ENCODE measurements at places on chromosomes 13 and 19.

DNA sequence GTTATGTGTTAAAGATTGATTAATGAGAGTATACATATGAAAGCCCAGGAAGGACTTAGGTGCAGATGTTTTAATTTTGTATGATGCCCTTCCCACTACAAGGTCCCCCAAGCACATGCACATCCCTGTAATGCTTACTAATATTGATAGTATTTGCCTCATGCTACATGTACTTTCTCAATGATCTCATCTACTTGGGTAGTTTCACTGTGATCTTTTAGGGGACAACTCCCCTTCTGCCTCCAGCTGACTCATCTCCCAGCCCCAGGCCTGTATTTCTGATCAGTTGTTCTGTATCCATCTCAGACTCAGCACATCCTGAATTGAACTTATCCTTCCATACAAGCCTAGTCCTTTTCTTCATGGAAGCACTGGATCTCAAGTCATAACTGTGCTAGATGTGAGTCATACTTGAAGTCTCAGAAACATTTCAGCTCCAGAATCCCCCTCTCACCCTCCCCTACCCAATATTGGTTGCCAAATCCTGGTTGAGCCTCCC, 49.4 kb upstream of the INTS6 start:
- H3K4me3 ChIP-seq, result no peak overlapping the region
- H3K27me3 ChIP-seq, result no peaks in the 10 kb centered on the region
- DNase-seq, result no peak
- H3K4me1 ChIP-seq, result no peaks in the 10 kb centered on the region
- no peaks in the 10 kb centered on the region for H3K36me3 ChIP-seq

GRCh38 chr13:112960706-112961105, 8.3 kb upstream of the MCF2L start:
- H3K4me1 ChIP-seq, result no peaks in the 10 kb centered on the region
- DNase-seq, result no peak

DNA sequence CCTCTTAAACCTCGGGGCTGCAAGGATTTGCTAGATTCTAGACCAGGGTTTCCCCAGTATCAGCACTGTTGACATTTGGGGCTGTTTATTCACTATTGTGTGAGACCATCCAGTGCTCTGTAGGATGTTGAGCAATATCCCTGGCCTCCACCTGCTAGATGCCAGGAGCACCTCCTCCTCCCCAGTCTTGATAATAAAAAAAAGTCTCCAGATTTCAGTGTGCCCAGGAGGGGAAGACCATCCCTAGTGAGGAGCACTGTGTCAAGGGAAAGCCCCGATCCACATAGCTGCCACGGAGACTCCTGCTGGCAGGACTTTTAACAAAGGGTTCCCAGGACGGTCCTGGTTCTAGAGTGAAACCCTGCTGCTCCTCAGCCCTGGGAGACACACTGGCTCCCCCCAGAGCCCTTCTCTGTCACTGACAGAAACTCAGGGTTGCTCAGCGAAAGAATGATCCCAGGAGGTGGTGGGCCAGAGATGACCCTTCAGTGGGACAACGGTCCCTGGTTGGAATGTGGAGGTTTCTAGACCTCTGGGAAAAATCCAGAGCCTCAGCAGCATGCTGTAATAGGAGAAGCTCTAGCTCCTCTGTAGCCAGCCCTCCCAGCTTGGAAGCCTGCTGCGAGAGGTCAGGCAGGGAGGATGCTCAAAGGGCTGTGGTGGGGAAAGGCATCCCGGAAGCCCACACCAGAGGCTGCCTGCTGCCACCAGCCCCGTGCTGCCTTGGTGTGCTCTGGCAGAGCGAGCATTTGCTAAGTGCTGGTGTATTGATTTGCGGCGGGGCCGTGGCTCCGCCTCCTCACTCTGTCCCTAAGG, 20.3 kb downstream of the LYL1 start:
- H3K4me3 ChIP-seq, result no peak overlapping the region
- H3K27me3 ChIP-seq, result no peaks in the 10 kb centered on the region
- peaks cover 2% of the 10 kb centered on the region for H3K36me3 ChIP-seq

DNA sequence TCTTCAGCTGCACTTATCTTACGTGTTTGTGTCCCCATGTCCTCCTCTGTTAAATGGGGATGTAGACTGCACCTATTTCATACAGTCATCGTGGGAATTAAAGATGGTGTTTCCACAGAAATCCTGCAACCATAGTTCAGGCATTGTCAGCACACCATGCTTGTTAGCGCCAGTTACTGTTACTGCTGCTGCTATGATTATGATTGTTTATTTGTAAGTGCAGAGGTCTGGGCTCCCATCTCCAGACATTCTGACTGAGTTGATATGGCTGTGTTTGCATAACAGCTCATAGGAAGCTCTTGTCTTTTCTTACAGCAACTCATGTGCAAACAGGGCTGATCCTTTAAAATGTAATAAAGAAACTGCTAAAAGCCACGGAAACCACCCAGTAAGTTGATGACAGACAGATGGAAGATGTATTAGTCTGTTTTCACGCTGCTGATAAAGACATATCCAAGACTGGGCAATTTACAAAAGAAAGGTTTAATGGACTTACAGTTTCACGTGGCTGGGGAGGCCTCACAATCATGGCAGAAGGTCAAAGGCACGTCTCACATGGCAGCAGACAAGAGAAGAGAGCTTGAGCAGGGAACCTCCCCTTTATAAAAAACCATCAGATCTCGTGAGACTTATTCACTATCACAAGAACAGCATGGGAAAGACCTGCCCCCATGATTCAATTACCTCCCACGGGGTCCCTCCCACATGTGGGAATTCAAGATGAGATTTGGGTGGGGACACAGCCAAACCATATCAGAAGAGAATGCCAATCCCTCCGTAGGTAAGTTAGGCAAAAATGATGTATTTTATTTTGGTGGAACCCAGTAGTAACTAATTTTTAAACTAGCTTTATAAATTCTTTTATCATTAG, 1.6 kb downstream of the ZSCAN5A start:
- peaks cover 29% of the 10 kb centered on the region for H3K4me1 ChIP-seq
- H3K4me3 ChIP-seq, result peak overlapping the region; percentile 97
- peak overlapping the region; percentile 99 for H3K27ac ChIP-seq
- no peaks in the 10 kb centered on the region for H3K27me3 ChIP-seq

- H3K4me1 ChIP-seq, result peaks cover 5% of the 10 kb centered on the region
- H3K4me3 ChIP-seq, result no peak overlapping the region
- peaks cover 7% of the 10 kb centered on the region for H3K27me3 ChIP-seq
- no peaks in the 10 kb centered on the region for H3K36me3 ChIP-seq
- H3K27ac ChIP-seq, result no peak overlapping the region
Measured at GRCh38 chr13:28641600-28641926, 17.4 kb upstream of the POMP start.

DNA sequence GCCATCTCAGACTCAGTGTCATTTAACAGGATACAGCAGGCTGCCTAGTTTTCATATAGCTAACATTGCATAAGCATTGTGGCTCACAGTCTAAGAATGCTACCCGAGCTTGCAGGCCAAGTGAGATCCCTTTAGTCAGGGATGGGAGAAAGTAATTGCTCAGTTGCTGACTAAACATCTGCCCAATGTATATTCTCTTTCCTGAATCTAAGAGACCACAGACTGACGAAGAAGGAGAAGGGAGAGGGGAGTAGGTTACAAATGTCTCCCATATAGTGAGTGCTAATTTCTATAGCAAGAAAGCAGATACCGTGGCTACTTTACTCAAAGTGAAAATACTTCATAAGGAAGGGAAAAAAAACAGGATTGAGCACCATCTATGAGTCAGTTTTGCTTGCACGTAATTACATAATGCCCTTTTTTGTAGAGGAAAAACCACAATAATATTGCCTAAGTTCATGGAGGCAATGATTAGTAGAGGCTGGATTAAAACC, 453.9 kb downstream of the COG6 start:
- no peaks in the 10 kb centered on the region for H3K4me1 ChIP-seq
- H3K36me3 ChIP-seq, result no peaks in the 10 kb centered on the region
- H3K4me3 ChIP-seq, result no peak overlapping the region
- no peak for DNase-seq
- no peaks in the 10 kb centered on the region for H3K27me3 ChIP-seq
- H3K27ac ChIP-seq, result no peak overlapping the region

DNA sequence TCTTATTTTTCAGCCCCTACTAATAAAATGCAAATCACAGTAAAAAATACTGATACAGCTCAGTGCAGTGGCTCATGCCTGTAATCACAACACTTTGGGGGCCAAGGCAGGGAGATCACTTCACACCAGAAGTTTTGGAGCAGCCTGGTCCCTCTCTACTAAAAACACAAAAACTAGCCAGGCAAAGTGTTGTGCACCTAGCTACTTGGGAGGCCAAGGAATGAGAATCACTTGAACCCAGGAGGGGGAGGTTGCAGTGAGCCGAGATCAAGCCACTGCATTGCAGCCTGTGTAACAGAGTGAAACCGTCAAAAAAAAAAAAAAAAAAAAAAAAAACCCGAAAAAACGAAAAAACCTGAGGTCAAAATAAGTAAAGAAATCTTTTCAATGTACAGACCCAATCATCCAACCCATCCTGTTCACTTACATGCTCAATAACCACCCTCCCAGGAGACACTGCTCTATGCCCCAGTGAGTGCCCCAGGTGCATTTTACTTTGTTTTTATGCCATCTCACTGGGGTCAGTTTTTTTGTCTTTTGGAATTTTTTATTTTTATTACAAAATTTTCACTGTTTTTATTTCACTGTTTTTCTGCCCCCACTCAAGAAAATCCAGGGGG, 107.0 kb downstream of the ZNF486 start:
- H3K4me3 ChIP-seq, result no peak overlapping the region
- no peak overlapping the region for H3K27ac ChIP-seq
- no peaks in the 10 kb centered on the region for H3K36me3 ChIP-seq
- DNase-seq, result no peak
- H3K4me1 ChIP-seq, result no peaks in the 10 kb centered on the region

DNA sequence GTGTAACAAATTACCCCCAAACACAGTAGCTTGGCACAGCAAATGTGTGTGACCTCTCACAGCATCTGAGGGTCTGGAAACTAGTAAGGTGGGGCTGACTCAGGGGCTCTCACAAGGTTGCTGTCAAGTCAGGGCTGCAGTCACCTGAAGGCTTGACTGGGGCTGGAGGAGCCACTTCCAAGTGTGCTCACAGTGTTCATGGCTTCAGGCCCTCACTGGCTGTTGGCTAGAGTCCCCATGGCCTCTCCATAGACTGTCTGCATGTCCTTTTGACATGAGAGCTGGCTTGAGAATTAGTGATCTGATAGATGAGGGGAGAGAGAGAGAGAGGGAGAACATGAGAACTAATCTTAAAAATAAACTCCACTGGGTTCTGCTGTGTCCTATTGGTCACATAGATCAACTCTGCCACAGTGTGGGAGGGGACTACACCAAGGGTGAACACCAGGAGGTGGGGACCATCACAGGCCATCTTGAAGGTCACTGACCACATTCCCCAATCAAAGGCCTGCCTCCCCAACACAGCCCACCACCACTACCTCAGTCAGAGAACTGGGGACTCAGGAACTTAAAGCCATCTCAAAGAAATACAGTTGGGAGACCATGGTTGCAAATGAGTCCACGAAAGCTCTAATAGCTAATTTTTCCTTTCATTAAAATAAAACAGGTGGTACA, 38.2 kb upstream of the KATNAL1 start:
- H3K27me3 ChIP-seq, result no peaks in the 10 kb centered on the region
- peaks cover 2% of the 10 kb centered on the region for H3K36me3 ChIP-seq

DNA sequence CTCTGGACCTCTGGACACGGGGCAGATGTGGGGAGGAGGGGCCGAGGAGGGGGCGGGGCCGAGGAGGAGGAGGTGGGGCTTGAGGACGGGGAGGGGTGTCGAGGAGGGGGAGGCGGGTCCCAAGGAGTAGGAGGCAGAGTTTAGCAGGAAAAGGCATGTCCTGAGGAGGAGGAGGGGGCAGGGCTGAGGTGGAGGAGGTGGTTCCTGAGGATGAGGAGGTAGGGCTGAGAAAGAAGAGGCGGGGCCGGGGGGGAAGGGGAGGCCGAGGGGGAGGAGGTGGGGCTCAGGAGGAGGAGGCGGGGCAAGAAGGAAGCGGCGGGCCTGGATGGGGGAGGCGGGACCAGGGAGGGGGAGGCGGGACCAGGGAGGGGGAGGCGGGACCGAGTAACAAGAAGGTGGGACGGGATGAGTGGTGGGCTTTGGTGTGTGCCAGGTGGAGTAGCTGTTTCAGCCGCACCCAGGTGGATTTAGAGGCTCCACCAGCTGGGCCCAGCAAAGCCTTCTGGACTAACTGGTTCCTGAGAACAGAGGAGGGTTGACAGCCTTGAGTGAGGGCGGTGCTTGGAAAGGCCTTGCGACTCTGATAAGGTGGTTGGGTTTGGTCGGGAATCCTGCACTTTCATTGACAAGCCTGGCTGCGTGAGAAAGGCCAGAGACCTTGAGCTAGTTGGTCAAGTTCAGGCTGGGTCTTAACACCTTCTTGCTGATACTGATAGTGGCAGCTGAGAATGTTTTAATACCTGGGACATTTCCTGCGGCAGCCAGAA, 7.7 kb downstream of the TECR start:
- peak overlapping the region; percentile 68 for H3K27ac ChIP-seq
- DNase-seq, result peak; percentile 42
- no peaks in the 10 kb centered on the region for H3K27me3 ChIP-seq
- peak overlapping the region; percentile 38 for H3K4me3 ChIP-seq
- H3K36me3 ChIP-seq, result no peaks in the 10 kb centered on the region
- H3K4me1 ChIP-seq, result peaks cover 11% of the 10 kb centered on the region

DNA sequence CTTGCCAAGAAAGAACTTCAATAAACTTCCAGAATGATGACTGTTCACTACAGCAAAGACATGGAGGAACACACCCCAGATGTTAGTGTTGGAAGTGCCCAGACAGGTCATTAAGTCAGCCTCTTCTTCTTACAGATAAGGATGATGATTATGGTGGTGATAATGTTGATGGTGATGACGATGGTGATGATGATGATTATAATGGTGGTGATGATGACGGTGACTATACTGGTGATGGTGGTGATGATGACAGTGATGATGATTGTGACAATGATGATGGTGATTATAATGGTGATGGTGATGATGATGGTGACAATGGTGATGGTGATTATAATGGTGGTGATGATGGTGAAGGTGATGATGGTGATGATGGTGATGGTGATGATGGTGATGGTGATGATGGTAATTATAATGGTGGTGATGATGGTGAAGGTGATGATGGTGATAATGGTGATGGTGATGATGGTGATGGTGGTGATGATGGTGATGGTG, 8.4 kb downstream of the C13orf46 start:
- no peak overlapping the region for H3K4me3 ChIP-seq
- H3K27ac ChIP-seq, result no peak overlapping the region
- no peaks in the 10 kb centered on the region for H3K27me3 ChIP-seq
- H3K4me1 ChIP-seq, result no peaks in the 10 kb centered on the region
- peaks cover under 1% of the 10 kb centered on the region for H3K36me3 ChIP-seq
- DNase-seq, result no peak

DNA sequence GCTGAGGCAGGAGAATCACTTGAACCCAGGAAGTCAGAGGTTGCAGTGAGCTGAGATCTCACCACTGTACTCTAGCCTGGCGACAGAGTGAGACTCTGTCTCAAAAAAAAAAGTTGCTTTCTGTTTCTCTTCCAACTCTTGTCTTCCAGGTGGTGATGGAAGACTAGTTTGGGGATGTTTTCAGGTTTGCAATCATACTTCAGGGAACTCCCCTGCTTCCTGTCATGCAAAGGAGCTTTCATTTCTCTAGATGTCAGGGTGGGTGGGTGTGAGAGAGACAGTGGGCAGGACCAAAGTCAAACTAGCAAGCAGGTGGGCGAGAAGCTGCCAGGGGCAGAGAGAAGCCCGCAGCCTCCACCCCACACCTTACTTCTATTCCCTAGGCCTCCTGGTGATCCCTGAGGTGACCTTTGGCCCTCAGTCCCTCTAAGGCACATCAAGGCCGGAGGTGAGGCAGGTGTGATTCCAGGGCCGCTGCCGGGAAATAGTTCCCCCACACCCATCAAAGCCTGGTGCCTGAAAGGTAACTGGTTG, 25.7 kb downstream of the CCNE1 start:
- H3K36me3 ChIP-seq, result no peaks in the 10 kb centered on the region
- no peaks in the 10 kb centered on the region for H3K27me3 ChIP-seq
- peak overlapping the region; percentile 70 for H3K4me3 ChIP-seq
- H3K27ac ChIP-seq, result peak overlapping the region; percentile 97
- DNase-seq, result no peak
